CD4-positive, alpha-beta memory T cell (primary cell): ENCODE measurements at places on chromosomes 16 and 17. TPM values are rescaled to one million over a fixed set of nuclear protein-coding genes. Genes with fewer than 3 reads are reported as not detected.

The TSPAN10 gene
- polyA plus RNA-seq: 0.24 TPM

The KREMEN2 gene
- polyA plus RNA-seq: not detected

The FKBP10 gene
- polyA plus RNA-seq: not detected

GRCh38 chr17:58703137-58703915 is 10.9 kb downstream of the RAD51C start:
- no peaks in the 10 kb centered on the region for H3K4me1 ChIP-seq
- no peak for DNase-seq
- H3K36me3 ChIP-seq: peaks cover 6% of the 10 kb centered on the region
- H3K27me3 ChIP-seq: no peaks in the 10 kb centered on the region
- no peak overlapping the region for H3K4me3 ChIP-seq

GRCh38 chr16:89172171-89172527 is 601 bp downstream of the CDH15 start:
- no peak for DNase-seq
- no peak overlapping the region for H3K4me3 ChIP-seq
- H3K4me1 ChIP-seq: peaks cover 22% of the 10 kb centered on the region
- H3K27ac ChIP-seq: no peak overlapping the region
- H3K27me3 ChIP-seq: no peaks in the 10 kb centered on the region

- H3K4me1 ChIP-seq: peaks cover 35% of the 10 kb centered on the region
- peak within 1 kb of the TSS; percentile 42 for H3K4me3 ChIP-seq
- H3K36me3 ChIP-seq: no peaks in the 10 kb centered on the region
- peak within 1 kb of the TSS; percentile 77 for H3K27ac ChIP-seq
- DNase-seq: peak; percentile 81
- no peaks in the 10 kb centered on the region for H3K27me3 ChIP-seq
These were observed at the start of gene FAM83G for GRCh38 chr17:19004421-19005136. Gene FAM83G, minus strand, starts transcription at chr17:19004764. Its CDS starts 723 bp downstream, at chr17:19004041.
